ENCODE measurements at places on chromosomes 3 and 15. TPM values are rescaled to one million over a fixed set of nuclear protein-coding genes. Genes with fewer than 3 reads are reported as not detected.

Gene CPLX3
- not detected for total RNA-seq

Gene HTR3E
- not detected for total RNA-seq

Gene SEMA3F
- total RNA-seq = 35.1 TPM

DNA sequence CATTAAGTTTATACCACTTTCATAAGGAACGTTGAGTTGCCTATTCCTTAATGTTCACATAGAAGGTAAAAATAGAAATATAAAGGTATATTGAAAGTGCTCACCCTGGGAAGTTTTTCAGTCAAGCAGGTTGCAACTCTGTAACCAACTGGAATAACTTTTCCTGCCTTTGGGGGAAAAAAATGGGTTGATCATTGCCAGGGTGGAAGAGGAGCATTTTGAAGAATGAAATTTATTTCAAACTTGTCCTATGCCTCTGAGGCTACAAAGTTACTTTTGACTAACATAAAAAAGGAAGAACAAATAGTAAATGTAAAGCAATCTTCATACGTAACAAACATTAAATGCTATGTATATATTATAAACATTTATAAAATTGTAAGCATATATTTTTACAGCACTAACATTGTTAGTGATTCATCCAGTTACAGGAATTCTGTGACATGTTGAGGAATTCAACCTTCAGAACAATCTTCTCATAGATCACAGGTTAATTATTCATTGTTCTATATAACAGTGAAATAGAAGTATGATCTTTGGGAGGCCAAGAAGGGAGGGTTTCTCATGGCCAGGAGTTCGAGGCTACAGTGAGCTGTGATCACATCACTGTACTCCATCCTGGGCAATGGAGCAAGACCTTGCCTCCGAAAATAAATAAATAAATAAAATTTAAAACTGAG is 13.5 kb downstream of the EFHB start:
- DNase-seq = no peak

- no peak for DNase-seq
Measured at GRCh38 chr3:42492508-42493080, 9.8 kb upstream of the VIPR1 start.

GRCh38 chr15:41773729-41774061 is 589 bp upstream of the MAPKBP1 start:
- DNase-seq = no peak

- no peak for DNase-seq
Measured at GRCh38 chr3:45055032-45055410, 28.9 kb downstream of the CLEC3B start.

GRCh38 chr3:20055020-20055775 is 15.0 kb downstream of the KAT2B start:
- no peak for DNase-seq
